ENCODE measurements at places on chromosomes 5 and 9. TPM values are rescaled to one million over a fixed set of nuclear protein-coding genes. Genes with fewer than 3 reads are reported as not detected.

Gene SLCO6A1
- total RNA-seq: not detected

Gene KIF4B
- total RNA-seq: 0.05 TPM

Gene ADAM19
- 348 TPM for total RNA-seq

GRCh38 chr9:33172256-33173238 lies 5.4 kb upstream of the B4GALT1 start:
- peaks cover 34% of the 10 kb centered on the region for H3K4me1 ChIP-seq
- H3K4me3 ChIP-seq: no peak overlapping the region
- DNase-seq: no peak
- H3K27me3 ChIP-seq: peaks cover 3% of the 10 kb centered on the region
